IPS-NIHi11 (cell line): ENCODE measurements at places on chromosomes 2 and 18.

GRCh38 chr2:174785481-174785880 lies 21.2 kb upstream of the CHRNA1 start:
- DNase-seq = no peak

GRCh38 chr2:179098080-179098689 lies 48.2 kb upstream of the CCDC141 start:
- DNase-seq = no peak

DNA sequence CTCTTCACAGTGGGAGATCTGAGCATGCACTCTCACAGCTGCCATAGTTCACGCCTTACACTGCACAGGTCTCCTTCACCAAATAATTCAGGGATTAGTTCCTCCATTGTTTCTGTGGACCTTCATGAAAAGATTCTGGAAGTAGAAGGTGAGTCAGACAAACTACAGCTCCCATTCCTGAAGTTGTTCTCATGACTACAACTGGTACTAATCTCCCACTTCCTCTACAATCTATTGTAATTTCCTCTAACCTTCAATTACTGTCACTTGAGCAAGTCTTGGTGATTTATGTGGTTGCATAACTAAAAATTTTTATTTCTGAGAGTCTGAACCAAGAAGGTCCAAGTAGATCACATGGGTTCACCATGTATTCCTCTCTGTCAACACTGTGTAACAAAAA lies 128.7 kb downstream of the XIRP2 start:
- no peak for DNase-seq

DNA sequence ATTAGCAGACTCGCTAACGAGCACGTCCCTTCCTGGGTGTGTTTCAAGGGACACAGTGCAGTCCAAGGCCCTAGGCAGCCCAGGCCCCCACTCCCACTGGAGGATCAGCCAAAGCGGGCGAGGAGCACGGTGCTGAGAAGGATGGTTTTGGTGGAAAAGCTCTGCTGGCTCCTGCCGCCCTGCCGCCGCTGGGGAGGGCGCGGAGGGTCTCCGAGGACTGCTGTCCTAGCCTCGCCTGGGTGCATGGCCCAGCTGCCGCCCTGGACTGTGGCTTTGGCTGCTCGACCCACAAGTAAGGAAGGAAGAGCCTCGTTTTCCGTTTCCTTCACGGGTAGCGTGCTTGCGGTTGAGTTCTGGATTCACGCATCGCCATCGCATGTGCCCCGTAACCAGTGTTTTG lies 79.9 kb downstream of the MTCL1 start:
- no peak for DNase-seq

- DNase-seq = no peak
Measured at GRCh38 chr2:212154477-212154878, 384.1 kb downstream of the ERBB4 start.

DNA sequence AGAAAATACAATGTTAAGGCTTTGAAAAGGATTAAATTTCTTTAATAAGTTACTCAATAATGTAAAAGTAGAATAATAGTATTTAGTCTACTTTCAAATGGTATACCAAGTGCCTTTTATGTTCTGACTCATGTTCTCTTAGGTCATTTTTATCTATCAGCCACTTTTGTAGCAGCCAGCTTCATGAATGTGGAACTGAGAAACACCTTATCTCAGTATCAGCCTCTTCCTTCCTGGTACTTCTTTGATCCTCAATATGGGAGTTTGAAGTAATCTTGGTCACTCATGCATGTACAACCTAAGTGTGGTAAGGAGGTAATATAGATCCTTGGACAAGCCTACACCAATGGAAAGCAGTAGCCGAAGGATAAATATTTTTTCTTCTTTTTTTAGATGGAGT lies 180.4 kb upstream of the NRXN1 start:
- DNase-seq = no peak

- DNase-seq = no peak
Measured at GRCh38 chr2:197052356-197052755, 125.8 kb upstream of the PGAP1 start.

DNA sequence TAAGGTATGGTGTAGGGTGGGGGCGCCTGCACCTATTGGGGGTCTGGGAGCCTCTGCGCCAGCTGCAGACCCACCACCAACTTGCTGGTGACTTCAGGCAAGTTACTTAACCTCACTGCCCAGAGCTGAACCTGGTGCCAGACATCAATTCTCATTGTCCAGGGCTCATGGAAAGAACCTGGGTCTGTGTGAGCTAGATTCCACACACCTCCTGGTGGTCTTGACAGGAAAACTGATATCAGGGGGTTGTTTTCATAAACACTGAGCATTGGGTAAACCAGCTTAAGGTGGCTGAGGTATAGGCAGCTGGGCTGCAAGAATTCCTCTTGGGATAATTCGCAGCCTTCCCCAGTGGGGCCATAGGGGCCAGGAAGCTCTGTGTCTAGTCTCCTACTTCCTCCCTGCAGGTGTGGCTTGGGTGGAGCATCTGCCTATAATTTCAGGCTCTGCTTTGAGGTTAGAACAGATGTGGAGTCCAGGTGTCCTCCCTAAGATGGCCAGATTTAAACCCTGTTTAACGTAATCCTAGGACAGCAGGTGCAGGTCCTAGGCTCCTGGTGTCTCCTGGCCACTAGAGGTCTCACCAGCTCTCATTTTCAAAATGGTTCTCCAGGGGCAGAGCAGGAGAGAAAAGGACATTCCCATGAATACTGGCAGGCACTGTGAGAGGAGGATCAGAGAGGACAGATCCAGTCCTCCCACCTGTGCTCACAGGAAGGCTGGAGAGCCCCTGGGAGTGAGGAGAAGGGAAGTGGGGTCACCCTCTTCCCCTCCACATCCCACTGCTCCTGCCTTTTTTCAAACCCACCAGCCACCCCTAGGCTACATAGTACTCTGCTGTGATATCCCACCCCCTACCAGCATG lies 100.4 kb upstream of the SMAD2 start:
- peak; percentile 74 for DNase-seq

DNA sequence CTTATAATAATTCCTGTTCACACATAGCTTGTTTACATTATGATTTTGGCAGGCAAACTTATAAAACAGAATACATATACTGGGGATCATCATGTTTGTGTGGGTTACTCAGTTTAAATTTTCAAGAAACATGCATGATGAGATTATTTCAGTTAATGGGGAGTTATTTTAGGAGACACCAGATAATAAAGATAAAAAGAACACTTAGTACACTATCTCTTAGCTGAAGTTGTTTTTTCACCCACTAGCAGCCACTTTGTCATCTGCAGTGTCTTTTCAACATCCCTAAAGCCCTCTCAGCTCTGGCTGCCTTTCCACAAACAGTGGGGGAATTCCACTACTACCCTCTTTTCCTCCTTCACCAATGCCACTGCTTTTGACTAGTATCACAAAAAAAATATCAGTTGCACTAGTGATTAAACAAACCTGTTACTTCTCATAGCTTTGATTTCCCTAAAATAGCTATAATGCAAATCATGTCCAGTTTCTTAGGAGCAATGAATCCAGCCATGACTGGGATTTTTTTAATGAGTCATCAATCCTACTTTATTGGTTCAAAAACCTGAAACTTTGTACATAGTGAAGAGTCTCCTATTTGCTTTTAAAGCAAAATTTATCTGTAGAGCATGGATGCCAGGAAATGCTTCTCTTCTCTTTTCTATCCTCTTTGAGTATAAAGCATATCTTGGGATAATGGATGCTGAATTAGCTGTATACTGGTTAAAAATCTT lies 156.7 kb upstream of the TFPI start:
- DNase-seq = no peak

DNA sequence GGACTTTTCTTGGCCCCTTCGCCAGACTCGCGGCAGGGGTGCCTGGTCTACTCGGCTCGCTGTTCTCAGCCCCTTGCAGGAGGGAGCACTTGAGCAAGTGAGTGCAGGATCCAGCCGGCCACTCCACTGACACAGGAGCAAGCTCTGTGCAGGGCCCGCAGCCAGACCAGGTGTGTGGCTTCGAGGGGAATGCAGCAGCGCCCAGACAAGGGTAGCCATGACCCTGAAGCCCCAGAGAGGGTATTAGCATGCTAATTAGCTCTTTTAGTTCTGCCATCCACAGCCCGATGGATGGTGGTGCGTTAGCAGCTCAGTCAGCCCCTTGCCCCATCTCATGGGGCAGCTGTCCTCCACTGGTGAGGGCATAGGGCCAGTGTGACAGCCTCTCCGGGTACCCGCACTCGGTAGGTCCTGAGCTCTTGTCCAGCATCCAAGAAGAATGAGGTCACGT lies 103.2 kb upstream of the HS6ST1 start:
- no peak for DNase-seq

- no peak for DNase-seq
Measured at GRCh38 chr2:143856978-143857377, 662.9 kb downstream of the ZEB2 start.

DNA sequence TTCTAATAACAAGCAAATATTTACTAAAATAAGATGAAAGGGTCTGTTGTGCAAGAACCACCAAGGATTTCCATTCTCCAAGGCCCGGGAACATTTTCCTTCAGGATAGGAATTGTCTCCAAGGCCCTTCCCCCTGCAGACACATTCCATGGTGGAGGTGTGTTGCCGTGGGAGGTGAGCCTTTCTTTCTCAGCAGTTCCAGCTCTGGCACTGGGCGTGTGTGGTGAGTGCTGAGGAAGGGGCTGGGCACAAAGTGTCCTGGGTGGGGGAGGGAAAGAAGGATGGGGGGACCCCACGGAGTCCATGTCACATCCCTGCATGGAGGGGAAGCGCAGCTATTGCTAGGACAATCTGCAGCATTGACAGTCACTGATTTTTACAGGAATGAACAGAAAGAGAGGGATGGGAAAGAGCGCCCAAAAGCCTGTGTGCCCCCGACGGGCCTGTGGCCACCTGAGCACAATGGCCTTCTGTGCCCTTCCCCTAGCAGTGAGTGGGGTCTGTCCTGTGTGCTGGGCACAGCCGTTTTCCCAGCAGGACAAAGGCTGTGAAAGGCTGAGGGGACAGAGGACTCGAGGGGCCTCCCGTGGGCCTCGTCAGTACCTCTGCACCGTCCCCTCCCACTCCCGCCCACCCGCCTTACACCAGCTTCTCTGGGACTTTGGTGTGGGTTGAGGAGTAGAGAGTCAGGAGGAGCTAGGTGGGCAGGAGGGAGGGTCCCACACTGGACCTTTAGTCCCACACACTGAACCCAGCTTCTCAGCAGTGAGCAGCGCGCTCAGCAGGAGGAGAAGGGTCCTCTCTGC lies 79.8 kb downstream of the PTGR3 start:
- no peak for DNase-seq

- DNase-seq = no peak
Measured at GRCh38 chr2:168039881-168040280, 207.5 kb downstream of the STK39 start.

DNA sequence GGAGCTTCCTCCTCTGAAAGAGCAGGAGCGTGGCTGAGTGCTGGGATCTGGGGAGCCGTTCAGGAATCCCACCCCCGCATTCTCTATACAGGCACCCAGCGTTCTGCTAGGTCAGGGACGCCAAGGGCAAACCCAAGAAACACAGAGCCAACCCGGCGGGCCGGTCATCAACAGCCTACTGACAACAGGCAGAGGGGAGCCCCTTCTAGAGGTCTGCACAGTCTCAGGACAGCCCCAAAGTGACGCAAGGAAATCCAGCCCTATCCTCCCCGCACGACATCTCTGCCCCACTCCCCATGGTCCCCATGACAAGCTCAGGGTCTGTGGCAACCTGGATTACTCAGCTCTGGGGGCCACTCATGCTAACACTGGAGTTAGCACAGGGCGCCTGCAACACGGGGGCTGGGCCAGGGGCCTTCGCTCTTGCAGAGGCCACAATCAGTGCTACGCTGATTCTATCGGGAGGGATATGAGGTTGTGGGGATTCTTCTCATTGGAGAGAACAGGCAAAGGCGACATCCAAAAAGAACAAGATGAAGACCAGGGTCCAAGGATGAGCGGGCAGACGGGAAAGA lies 81.6 kb downstream of the PXDN start:
- DNase-seq = no peak

DNA sequence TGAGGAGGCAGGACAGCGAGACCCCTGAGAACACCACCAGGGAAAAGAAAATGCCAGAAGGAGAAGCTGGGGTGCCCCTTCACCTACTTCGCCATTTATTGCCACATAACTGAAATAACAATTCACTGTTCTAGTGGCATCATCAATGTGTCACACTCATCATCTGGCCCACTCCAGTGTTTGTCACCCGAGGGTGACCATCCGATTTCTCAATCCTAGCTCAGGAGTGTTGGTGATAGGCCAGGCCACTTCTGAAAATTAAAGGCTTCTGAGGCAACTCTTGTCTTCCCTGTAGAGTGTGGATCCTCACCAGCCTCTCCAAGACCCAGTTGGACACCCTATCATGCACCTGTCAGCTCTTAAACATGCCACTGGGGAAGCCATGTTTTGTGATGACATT lies 62.9 kb upstream of the BZW1 start:
- no peak for DNase-seq

- peak; percentile 49 for DNase-seq
Measured at GRCh38 chr2:210663631-210664089, 107.3 kb downstream of the CPS1 start.

DNA sequence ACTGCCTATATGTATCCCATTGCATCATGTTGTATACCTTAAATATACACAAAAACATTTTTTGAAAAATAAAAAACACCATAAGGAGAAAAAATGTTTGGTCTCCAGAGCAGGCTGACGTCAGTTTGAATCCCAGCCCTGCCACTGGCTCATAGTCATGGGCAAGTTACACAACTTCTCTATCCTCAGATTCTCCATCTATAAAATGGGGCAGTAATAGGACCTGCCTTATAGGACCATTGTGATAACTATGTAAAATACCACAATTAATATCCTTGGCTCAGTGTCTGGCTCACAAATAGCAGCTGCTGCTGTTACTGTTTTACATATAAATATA lies 135.6 kb downstream of the SMAD7 start:
- DNase-seq = no peak

GRCh38 chr2:16409006-16409390 lies 256.6 kb downstream of the CYRIA start:
- DNase-seq = no peak

DNA sequence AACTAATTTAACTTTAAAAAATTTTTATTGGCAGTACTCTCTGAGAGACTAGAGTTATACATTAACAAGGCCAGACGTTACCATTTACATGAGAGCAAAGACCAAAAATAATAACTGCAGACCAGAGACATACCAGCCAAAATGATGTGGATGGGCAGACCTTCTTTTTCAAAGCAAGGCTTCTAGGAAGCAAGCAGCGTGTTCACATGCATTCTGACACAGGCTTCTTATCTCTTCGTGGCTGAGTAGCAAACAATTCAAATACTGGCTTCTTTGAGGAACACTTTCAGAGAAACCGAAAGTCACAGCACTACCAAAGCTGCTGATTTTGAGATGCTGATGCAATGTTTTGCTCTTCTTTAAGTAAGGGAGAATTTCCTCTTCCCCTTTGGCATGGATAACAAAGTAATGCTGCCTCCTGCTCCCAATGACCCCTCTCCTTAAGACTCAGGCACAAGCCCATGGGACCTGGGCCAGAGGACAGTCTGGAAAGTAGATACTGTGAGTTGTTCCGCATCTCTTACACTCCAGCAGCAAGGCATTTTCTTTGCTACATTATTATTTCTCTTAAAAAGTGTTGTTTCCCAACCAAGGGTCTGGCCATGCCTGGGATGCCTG lies 181.9 kb downstream of the MREG start:
- DNase-seq = no peak

DNA sequence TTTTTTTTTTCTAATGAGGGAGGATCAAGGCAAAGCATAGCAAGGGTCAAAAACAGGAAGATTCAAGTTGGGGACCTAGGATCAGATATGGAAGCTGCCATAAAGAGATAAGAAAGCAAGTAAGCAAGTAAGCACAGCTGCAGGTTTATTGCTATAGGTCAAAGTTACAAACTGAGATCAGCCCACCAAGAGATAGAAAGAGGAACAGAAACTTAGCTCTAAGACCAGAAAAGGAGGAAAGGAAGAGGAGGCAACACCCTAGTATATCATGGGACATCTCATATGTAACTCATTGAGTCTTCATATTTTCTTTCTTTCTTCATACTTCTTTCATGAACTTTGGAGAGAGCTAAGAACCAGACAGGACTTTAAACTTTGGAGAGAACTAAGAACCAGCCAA lies 295.9 kb upstream of the CRIM1 start:
- no peak for DNase-seq
